ENCODE measurements at places on chromosomes 16 and 17.

DNA sequence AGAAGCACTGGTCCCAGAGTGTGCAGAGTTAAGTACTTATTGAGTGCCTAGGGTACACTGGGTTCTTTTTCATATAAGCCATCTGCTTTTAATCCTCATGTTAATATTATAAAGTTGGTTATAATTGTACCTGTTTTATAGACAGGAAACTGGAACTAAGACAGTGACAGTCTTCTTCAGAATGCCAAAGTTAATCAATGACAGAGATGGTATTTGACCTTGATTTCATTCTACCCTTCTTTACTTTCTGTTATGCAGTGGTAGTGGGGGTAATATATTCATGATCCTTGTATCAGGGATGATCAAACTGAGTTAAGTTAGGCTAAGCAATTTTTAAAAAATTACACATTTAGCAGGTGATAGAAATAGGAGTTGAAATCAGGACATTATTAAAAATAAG, 108.6 kb upstream of the GOT2 start:
- no peak for DNase-seq

DNA sequence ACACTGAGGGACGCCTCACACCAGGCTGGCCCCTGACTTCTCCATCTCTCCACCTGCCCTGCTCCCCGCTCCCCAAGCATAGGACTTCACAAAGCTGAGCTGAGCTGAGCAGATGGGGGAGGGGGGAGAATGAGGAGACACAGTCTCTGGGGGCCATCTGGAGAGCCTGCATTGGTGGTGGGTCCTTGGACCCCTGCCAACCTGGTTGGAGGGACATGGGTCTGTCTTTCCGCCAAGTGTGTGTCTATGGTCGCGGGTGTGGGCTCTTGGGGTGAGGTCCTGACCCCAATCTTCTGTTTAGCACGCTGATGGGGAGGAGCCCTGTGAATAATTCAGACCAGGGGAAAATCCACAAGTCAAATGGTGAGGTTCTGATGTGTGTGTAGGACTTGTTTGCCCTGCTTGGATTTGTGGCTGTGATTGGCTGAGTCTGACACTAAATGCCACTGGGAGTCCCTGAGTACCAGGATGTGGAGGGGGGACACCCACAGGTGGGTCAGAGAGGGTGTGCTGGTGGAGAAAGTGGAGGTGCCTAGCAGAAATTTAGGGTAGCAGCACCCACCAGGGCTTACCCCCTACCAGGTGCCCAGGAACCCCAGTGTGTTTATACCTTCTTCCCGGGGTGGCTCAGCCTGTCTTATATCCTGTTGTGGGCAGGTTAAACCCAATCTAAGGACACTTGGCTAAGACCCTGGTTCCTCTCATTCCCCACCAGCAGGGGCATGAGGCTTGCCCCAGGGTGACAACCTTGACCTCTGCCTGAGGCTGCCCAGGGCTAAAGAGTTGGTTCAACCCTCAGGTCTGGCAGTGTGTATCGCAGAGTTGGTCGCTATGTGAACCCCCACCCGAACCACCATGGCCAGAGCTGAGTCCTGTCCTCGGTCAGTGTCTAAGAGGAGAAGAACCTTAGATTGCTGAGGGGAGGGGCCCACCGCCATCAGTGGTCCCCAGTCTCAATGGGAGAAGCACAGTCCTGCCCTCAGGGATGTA, 2.1 kb downstream of the FMNL1 start:
- no peak for DNase-seq

DNA sequence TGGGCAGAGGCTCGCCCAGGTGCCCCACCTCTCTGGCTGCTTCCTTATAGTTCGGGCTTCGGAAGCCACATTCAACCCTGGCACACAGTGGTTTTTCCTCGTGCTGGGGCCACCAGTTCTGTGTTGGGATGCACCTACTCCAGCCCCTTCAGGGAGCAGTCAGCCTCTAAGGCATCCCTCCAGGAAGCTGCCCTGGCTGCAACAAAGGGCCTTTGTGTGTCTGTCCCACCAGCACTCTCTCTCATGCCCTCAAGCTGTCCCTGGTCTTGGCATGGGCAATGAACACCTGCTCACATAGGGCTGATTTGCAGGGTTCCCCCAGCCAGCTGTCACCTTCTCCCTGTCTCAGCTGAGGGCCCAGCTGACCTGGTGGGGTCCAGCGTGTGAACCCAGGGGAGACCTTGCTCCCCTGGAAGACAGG, 754 bp upstream of the NOXO1 start:
- no peak for DNase-seq

GRCh38 chr17:4796552-4796920, 572 bp downstream of the PSMB6 start:
- DNase-seq: no peak

- DNase-seq: no peak
Measured at GRCh38 chr16:14196011-14196410, 124.9 kb downstream of the MRTFB start.

GRCh38 chr17:30505868-30506417, 28.7 kb downstream of the GOSR1 start:
- DNase-seq: no peak

DNA sequence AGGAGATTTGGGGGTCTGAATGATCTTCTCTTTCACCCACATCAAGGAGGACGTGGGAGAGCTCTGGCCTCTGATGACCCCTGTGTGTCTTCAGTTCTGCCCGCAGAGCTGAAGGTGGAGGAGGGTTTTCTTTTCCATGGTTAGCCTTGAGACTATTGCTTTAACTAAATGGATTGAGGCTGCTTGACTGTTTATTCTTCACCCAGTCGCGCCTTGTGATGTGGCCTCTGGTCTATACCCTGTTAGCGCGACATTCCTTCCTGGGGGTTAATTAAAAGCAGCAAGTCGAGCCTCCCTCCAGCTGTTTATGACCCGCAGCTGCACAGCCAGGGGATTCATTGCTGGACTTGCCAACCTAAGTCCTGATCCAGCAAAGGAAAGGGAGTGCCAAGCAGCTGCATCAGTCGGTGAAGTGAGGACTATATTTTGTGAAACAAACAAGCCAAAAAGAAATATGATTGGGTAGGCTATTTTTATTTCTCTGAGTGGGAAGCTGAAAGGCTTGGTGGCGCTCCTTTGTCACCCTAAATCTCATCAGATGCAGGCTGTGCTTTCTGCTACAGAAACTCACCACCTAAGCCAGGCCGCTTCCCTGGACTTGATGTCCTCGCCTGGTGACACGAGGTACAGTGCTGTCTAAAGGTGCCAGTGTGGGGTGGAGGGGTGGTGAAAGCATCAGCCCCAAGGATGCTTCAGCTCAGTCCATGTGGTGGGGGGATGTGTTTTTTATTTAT, 11.0 kb upstream of the SEC14L1 start:
- no peak for DNase-seq

DNA sequence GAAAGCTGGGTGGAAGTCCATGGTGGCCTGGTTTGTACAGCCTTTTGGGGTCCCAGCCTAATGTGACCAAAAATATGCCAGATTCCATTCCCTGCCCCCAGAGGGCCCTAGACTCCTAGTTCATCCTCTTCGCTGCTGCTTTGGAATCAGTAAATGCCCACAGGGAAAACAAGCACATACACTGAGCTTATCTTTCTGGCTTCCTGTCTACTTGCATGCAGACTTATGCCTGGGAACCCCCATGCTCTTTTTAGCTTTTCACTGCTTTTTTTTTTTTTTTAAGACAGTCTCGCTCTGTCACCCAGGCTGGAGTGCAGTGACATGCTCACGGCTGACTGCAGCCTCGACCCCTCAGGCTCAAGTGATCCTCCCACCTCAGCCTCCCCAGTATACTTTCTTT, 6.2 kb upstream of the CD300LG start:
- DNase-seq: no peak

- DNase-seq: no peak
Measured at GRCh38 chr17:57468932-57469775, 212.8 kb downstream of the MSI2 start.

DNA sequence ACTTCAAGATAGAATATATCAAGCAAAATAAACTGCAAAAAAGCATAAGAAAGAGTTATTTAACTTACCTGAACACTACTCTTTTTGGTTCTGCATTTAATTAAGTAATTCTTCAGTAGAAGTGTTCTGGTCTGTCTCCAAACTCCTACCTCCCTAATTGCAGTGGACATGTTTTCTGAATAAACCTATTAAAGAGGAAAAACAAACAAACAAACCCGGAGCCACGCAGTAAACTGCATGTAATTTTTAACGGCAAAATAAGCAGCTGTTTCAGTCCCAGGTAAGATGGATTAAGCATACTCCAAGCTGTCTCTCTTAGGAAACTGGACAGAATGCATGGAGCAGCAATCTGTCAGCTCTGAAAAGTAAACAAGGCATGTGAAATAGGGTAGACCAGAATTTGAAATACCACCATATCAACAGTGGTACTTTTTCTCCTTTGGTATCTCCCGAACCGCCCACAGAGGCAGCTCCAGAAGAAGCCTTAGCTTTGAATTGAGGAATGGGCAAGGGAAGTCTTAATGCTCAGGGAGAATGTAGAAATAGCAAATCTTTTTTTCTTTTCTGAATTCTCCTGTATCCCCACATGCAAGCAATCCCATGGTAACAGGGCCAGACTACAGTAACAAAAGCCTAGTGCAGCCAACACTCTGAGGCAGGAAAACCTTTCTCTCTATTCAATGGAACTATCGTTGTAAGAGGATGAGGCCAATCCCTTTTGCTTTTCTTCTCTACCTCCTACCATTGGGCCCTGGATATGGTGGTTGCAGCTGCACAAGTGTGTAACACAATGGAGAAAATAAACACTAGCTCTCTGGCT, 12.5 kb downstream of the ABCA5 start:
- no peak for DNase-seq
